Eye (tissue), 1 donor: ENCODE measurements at places on chromosomes 5 and 9.

GRCh38 chr9:69056191-69056815 lies 20.8 kb downstream of the FXN start:
- no peak for DNase-seq

DNA sequence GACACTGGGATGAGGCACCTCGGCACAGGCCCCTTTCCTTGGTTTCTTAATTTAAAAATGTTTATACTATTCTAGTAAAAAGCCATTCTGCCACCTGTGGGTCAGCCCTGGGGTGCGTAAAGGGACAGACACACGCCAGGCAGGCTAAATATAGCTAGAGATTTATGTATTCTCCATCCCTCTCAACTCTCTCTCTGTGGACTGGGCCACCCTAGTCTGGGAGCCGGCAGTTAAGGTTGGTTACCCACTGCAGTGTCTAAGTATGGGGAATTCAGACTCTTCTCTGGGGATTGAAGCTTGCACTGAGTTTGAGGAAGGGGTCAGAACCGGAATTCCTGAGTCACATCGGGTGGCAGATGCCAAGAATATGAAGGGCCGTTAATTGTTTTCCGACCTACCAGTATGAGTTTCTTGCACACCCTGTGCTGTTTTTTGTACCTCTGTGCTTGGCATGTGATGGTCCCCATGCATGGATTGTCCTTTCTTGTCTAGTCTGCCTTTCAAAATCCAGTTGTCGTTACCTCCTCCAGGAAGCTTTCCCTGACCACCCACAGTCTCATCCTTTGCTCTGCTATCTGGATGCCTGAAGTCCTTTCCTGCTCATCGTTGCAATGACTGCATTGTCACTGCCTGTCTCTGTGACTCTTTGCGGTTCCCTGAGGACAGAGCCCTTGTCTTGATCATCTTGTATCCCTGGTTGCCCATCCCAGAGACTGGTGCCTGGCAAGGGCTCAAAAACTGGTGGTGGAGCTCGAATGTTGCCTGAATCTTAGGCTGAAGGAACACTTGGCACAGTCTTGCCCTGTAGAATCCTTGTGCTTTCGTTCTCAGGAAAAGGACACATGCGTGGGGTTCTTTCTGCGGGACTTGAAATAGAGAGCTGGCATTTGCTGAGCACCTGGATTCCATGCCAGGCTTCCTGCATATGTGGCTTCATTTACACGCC lies 2.1 kb downstream of the NEURL1B start:
- DNase-seq, result no peak

GRCh38 chr5:181223729-181224389 lies 778 bp downstream of the TRIM41 start:
- peak; percentile 92 for DNase-seq

- peak; percentile 82 for DNase-seq
Observed at GRCh38 chr5:44774279-44774880, 34.4 kb upstream of the MRPS30 start.

- DNase-seq, result no peak
Observed at GRCh38 chr5:123706531-123706930, 194.6 kb downstream of the CSNK1G3 start.
